GM12878 (cell line): ENCODE measurements at places on chromosomes 11 and 22.

DNA sequence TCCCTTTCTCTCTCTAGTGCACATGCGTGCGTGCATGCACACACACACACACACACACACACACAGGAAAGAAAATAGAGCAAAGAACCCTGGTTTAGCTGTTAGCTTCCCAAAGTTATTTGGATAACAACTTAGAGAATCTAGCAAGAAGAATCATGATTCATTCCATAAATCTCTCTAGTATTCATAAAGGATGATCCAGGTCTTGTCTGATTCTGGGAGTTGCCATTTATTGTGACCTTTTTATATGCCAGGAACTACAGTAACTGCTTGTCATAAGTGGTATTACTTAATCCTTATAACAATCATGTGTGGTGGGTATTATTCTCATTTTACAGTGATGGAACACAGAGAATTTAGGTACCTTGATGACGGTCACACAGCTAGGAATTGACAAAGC is 141.5 kb upstream of the MTMR2 start:
- no peak for DNase-seq

DNA sequence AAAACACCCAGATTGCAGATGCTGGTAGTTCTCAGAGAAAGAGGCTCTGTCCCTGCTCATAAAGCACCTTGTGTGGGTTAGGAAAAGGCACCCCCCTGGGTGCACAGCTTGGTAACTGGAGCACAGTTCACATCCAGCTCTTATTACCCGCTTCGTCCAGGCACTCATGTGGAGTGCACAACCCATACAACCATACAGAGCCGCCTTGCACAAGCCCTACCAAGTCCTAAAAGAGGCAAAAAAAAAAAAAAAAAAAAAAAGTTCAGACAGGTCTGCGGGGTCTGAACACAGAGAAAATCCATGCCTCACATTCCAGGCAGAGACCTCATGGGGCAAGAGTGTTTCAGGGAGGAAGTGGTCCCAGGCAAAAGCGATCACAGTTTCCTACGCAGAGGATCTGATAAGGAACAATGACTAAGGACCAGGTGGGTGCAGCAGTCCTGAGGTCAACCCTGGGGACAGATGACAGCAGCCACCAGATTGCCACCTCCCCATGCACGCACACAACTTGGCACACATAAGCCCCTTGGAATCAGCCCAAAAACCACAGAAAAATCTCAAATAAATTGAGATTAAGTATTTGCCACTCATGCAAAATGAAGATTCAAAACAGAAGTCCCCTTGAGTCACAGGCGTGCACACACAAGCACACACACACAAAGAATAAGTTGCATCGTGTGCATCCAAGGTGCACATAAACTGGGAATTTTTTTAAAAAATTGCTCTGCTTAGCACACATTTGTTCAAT is 12.3 kb downstream of the MB start:
- DNase-seq: no peak

DNA sequence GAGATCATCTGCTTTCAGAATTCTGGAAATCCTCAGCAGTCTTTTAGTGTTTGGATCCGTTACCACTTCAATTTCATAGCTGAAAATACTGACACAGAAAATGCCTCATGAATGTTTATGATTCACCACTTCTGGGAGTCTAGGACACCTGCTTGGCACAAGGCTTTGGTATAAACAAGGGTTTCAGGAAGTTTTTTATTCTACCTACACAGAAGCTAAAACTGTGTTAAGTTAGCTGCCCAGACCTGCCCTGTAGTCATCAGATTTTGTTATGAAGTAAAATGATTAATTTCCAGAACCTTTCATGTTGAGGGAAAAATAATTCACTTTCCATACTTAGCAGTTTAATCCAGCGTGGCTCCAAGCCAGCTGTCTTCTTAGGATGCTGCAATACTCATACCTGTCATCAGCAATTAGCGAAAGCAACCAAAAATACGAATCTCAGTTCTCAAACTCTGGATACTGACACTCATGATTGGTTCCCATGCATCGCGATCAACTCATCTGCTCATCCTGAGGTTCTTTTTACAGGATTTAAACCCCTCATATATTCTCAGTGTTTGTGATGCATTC is 458.5 kb upstream of the CCDC90B start:
- no peak for DNase-seq

DNA sequence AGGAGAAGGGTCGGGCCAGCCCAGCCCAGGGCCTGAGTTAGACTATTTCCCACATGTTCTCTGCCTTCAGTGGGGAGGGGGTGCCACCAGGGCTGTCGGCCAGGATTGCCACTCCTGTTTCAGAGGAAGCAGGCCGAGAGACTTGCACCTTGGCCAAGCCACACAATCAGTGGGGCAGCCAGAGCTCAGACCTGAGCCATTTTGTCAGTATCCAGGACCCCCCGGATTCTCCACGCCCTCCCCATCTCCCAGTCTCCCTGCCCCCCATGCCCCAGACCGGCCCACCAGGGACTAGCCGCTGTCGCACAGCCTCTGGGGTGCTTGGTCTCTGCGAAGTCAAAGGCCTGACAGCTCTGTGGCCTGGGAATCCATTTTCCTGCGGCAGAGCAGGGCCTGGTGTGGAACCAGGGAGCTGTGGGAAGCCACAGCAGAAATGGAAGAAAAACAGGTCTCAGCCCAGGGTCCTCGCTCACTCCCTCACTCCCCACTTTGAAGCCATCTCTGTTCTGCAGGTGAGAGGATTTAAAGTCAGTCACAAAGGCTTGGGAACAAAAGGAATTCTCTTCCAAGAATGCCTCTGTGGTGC is 25.5 kb upstream of the MGAT3 start:
- DNase-seq: no peak
